Activated T-cell treated with anti-CD3 and anti-CD28 coated beads for 48 hours (primary cell): ENCODE measurements at places on chromosomes 7 and 10.

DNA sequence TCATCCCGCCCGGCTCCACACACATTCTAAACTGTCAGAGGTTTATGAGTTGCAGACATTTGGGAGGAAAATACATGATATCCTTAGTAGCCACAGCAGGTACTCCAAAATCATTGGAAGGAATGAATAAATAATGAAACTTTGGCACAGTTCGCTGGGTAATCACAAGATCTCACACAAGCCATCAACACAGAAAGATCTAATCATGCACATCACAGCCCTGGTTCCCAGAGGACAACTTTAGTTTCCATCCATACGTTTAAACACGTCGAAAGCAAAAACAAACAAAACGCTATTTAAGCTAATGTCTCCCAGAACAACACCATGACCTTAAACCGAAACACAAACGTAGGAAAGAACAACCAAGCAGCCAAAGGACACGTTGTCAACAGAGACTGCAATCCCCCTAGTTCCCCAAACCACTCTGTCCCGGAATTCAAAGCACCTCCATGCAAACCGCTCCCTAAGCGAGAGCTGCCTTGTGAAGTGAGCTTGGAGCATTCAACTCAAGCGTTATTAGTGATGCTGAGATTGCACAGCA, 12.3 kb downstream of the SVIL start:
- DNase-seq = no peak

GRCh38 chr10:76973091-76974016, 664.3 kb downstream of the KCNMA1 start:
- no peak for DNase-seq

GRCh38 chr7:63968629-63969028, 30.0 kb upstream of the ZNF722 start:
- no peak for DNase-seq

DNA sequence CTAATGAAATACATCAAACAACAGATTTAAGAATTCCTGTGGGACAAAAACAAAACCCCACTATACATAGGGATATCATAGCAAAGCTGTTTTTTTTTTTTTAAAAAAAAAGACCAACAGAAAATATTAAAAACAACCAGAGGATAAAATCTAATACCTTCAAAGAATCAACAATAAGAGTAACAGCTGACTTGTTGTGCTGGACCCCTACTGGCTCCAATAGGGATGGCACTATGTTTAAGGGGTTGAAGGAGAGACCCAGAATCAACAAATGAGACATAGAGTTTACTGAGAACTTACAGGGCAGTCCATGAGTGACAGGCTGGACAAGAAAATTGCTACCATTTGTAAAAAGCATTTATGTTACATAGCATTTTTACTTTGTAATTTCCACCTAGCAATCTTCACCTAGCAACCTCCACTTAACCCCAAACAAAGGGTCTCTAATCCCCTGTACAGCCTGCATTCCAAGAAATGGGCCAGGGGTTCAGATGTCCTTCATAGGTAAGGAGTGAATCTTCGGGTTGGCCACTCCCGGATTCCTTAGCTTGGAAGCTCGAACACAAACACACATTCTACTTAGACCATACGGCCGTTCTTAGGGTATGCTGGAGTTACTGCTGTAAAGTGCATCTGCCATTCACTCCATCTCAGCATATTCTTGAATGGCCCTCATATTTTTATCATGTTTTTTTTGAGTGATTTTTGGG, 25.8 kb downstream of the ASZ1 start:
- DNase-seq = no peak

DNA sequence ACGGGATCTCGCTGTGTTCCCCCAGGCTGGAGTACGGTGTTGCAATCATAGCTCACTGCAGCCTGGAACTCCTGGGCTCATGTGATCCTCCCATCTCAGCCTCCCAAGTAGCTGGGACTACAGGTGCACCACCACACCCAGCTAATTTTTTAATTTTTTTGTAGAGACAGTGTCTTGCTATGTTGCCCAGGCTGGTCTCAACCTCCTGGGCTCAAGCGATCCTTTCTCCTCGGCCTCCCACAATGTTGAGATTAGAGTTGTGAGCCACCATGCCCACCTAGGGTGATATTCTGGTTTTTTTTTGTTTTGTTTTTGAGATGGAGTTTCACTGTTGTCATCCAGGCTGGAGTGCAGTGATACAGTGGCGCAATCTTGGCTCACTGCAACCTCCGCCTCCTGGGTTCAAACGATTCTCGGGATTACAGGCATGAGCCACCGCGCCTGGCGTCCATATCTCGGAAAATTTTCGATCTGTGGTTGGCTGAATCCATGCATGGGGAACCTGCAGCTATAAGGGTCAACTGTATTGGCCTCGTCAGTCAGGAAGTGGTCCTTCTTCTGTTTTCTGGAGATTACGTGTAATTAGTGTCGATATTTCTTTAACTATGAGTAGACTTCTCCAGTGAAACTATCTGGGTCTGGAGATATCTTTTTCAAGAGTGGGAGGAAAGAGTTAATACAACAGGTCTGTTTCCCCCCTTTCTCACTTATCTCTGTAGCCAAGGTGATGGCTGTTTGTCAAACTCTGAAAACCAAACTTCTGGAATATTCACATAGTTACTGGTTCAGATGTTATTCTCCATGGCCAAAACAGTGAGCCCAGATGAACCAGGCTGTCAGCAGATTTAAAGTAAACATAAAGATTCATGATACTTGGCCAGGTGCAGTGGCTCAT, 21.0 kb upstream of the FIS1 start:
- no peak for DNase-seq

- no peak for DNase-seq
Measured at GRCh38 chr7:33901199-33901598, 4.1 kb upstream of the BMPER start.

- DNase-seq = no peak
Measured at GRCh38 chr7:5492020-5492635, 68.5 kb upstream of the TNRC18 start.

DNA sequence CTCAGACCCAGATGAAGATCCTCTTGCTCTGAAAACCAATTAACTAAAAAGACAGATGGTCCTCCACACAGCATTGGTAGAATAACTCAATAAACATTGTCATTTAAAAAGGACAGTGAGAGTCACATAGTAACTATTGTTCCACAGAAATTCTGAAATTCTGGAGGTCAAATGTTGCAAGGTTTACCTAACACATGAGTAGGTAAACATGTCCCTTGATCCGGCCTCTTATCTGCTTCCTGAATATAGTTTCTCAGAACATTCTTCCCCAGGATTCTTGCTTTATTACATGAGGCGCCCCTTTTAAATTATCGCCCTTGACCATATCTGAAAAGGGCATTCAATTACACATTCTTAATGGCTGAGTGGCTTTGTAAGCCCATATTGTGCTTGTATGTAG, 270.7 kb downstream of the SEMA3D start:
- no peak for DNase-seq

GRCh38 chr7:94022550-94022949, 18.4 kb upstream of the BET1 start:
- no peak for DNase-seq

GRCh38 chr10:86535132-86535882, 13.7 kb upstream of the WAPL start:
- peak; percentile 22 for DNase-seq

GRCh38 chr10:11322698-11323097, 288.8 kb downstream of the USP6NL start:
- no peak for DNase-seq

DNA sequence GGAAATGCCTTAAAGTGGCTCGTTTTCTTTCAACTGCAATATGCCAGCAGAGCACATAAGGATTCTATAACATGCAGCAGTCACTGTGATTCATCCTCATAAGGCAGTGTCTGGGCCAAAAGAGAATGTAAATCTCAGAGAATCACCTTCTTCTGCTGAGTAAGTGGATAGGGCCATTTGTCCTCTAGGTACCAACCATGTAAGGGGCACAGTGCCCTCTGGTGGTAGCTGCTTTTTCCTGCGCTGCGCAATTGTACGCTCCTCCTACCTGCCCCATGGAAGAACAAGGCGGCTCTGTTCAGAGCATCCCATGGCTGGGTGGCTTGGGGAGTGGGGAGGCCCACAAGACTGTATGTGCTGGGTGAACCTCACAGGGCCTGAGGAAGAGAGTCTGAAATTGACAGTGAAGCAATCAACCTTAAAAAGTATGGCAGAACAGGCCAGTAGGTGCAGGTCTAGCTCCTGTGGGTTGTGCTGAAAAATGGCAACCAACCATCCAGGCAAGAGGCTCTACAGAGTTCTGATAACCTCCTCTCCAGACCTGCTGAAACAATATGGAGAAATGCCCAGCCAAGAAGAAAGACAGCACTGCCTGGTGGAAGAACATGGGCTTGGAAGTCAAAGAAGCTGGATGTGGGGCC, 78.6 kb upstream of the C10orf90 start:
- peak; percentile 48 for DNase-seq

GRCh38 chr7:111827863-111828504, 265.7 kb upstream of the IMMP2L start:
- no peak for DNase-seq

GRCh38 chr10:17066000-17066399, 63.6 kb downstream of the CUBN start:
- DNase-seq = no peak
